Activated T-helper 1 cell treated with anti-CD3 and anti-CD28 coated beads, Interleukin-12 subunit alpha, Interleukin-12 subunit beta, Interleukin-2, Interleukin-4 antibody, amounts not matched to agents 30 ng/mL and 10 ng/mL and 1 ng/mL, durations not matched to agents 14 hours and 24 hours and 36 hours (primary cell): ENCODE measurements at places on chromosomes 5 and 9. TPM values are rescaled to one million over a fixed set of nuclear protein-coding genes. Genes with fewer than 3 reads are reported as not detected.

LVRN gene
- total RNA-seq, result not detected in 2 replicates

GLRA1 gene
- total RNA-seq, result not detected in 2 replicates

C1QTNF3 gene
- 1.2 and 1.8 TPM in 2 replicates for total RNA-seq

IL31RA gene
- 0.44 and 0.80 TPM in 2 replicates for total RNA-seq

NSMF gene
- total RNA-seq, result 57.2 and 58.9 TPM in 2 replicates

SEMA6A gene
- 0.23 and 0.39 TPM in 2 replicates for total RNA-seq

CCDC192 gene
- total RNA-seq, result not detected in 2 replicates
